ENCODE measurements at places on chromosomes 13 and 19. TPM values are rescaled to one million over a fixed set of nuclear protein-coding genes. Genes with fewer than 3 reads are reported as not detected.

Gene N4BP2L2
- total RNA-seq: 178 TPM

Gene DDA1
- total RNA-seq: 8.5 TPM

Gene KLK5
- total RNA-seq: not detected

Gene INSR
- 44.2 TPM for total RNA-seq

Gene IL11
- total RNA-seq: 1.2 TPM

Gene LHB
- total RNA-seq: not detected

Gene CEACAM4
- total RNA-seq: not detected

Gene PHF11
- 29.7 TPM for total RNA-seq

Gene ANKRD24
- total RNA-seq: 0.72 TPM

Gene PEX11G
- total RNA-seq: 2.9 TPM

Gene KIR3DL2
- total RNA-seq: not detected

Gene C13orf46
- total RNA-seq: 0.36 TPM

Gene ZNF225
- total RNA-seq: 6.8 TPM

Gene KCNJ14
- 0.59 TPM for total RNA-seq

Gene RGCC
- total RNA-seq: 2.2 TPM

Gene SLC15A1
- not detected for total RNA-seq

Gene NRTN
- not detected for total RNA-seq

Gene CGB3
- not detected for total RNA-seq

Gene NR2F6
- 32.2 TPM for total RNA-seq

Gene CGB2
- not detected for total RNA-seq

Gene ZNF556
- not detected for total RNA-seq

Gene OR4F17
- total RNA-seq: not detected

Gene RASGRP4
- total RNA-seq: not detected

Gene MAST1
- 0.72 TPM for total RNA-seq

Gene SERTM1
- not detected for total RNA-seq

Gene GSX1
- not detected for total RNA-seq

Gene NLRP9
- not detected for total RNA-seq

Gene ATXN8OS
- not detected for total RNA-seq

Gene ERF
- total RNA-seq: 44.8 TPM
